Activated CD4-positive, alpha-beta memory T cell treated with anti-CD3 and anti-CD28 coated beads, Interleukin-2, amount 10 ng/mL, durations not matched to agents 7 days and 5 days (primary cell): ENCODE measurements at places on chromosomes 4 and X.

GRCh38 chrX:43741843-43742573, 85.9 kb downstream of the MAOA start:
- DNase-seq = no peak

GRCh38 chr4:114728426-114728825, 129.8 kb downstream of the UGT8 start:
- DNase-seq = no peak

DNA sequence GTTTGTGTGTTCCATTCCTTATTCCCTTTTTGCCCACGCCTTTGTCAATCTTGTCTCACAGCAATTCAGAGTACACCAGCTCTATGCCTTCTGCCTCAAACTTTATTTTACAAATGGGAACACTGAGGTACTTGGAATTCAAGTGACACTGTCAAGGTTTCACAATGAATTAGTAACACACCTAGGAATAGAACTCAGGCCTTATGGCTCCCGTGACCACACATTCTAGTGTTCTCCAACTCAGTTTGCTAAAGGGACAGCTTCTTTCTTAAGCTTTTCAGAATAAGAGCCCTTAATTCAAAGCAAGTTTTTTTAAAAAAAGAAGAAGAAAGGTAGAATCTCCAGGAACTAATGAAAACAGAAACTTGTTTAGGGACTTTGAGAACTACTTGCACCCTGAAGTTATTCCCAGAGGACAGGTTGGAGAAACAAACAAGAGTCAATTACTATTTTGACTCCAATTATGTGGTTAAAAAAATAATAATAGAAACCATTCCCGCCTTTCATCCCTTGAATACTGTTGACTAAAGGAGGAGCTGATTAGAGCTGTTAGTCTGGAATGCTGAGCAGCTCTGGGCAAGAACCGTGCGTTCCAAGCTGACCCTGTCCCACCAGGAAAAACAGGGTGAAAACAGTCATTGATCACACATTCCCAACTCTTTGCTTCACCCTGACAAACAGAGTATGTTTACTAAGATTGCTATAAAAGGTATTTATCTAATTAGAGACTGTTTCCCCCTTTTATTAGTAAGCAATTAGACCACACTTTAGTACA, 408.8 kb upstream of the CNKSR2 start:
- no peak for DNase-seq

GRCh38 chrX:71563921-71564320, 14.3 kb upstream of the GCNA start:
- no peak for DNase-seq

GRCh38 chrX:107710617-107711391, 64.8 kb downstream of the TSC22D3 start:
- DNase-seq = peak; percentile 54
